ENCODE measurements at places on chromosomes 12 and 14.

- DNase-seq: no peak
Measured at GRCh38 chr12:41739066-41739465, 405.6 kb downstream of the GXYLT1 start.

DNA sequence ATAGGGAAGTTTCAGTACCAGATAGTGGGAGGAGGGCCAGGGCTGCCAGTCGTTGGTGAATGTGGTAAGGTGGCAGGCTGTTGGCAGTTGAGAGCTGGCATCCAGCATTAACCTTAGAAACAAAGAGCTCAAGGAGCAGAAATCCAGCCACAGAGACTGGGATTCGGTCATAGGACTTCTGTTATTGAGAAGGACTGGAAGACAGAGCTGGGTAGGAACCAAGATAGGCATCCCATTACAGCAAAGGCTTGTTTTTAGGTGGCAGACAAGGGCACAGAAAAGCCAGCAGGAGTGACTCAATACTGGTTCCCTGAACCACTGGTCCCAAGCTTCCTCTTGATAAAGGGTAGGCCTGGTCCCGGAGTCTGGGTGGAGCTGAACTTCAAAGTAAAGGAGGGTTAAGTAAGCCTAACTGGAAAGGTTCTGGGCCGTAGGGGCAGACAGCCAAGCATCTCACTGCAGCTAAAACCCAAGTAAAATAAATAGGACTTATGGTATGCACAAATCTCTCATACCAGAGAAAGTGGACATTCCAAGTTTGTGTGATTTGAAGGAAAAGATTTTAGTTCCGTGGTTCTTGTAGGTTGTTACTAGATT, 147.9 kb downstream of the ETV6 start:
- DNase-seq: no peak

DNA sequence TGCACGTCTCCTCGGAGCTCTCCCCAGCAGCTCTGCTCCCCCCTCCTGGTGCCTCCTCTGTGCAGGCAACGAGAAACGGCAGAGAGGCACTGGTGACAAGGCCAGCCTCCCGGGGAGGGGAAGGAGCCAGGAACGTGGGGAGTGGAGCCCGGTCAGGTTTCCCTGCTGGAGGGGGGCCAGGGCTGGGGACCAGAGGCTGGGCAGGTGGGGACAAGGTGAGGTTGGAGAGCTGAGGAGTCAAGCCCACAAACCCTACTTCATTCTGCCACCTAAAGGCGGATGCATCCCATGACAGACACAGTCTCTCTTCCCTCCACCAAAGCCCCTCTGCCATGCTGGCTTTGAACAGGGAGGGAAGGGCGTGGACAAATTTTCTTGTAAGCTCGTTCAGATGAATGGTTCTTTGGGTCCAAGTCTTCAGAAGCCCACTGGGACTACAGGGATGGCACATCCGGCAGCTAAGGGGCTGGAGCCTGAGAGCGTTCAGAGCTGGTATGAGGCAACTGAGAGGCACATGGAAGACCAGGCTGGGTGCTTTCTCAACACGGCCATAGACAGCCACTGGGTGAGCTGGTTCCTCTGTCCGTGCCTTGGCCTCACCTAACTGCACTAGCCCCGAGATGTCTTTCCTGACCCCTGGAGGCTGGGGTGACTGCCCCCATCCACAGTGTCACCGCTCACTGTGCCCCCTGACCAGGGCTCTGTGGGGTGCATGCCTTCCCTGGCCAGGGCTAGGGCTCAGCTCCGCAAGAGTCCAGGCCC, 105.9 kb downstream of the RBM19 start:
- no peak for DNase-seq

GRCh38 chr12:127528551-127528950, 738.4 kb upstream of the TMEM132C start:
- no peak for DNase-seq

DNA sequence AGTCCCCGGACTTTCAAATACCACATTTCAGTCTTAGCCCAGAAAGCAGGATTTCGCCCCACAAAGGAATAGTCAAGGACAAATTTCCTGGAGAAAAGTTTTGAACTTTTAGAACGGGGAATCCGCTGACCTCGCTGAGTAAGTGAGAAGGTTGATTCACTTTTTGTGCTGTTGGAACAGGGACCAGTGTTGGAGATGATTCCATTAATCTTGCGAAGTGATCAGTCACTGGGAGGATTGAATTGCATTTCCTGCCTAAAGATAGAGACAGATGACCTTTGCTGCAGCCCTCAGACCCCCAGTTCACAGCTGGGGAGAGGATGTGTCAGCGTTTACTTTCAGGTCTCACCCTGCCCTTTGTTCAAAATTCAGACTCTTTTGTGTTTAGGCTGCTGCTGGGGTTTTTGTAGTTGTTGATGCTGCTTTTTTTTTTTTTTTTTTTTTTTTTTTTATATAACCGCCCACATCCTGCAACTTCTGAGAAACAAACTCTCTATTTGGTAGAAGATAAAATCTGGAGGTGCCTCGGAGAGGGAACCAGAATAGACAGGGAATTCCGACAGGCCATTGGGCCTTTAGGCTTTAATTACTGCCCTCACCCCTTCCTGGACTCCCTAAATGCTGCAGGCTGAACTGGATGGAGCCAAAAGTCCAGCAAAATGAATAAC, 9.8 kb upstream of the KDM2B start:
- DNase-seq: no peak

DNA sequence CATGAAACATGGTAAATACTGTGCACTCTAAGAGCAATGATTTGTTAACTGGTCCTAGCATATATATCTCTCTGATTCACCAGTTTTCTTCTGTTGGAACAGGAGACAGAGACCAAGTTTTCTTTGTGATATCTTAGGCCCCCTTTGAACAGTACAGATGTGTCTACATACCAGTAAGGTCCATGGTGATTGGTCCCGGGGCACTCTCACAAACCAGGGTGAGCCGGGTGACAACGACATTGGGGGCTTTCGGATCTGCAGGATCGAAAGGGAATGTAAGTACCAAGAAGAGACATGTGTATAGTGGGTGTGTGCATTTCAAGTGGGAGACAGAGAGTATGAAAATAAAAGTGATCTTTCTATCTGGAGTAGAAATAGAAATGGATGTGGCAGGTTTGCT, 11.3 kb upstream of the ERP27 start:
- DNase-seq: no peak

DNA sequence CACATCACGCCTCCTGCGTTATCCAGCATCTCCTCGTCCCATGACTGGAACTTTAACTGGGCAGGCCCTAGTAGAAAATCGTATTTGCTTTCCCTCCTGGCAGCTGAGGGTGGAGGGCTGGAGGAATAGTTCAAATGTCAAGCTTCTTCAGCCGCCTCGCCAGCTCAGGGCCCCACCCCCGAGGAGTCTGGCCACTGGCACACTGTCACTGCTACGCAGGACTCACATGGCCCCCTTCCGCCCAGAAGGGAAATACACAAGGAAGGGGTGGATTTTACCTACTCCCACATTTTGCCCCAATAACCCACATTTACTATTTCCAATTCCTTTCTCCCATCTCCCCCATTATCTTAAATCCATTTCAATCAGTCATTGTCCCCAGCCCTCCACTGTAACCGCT, 8.6 kb downstream of the SLC6A13 start:
- no peak for DNase-seq

GRCh38 chr12:29043069-29043468, 106.0 kb upstream of the FAR2 start:
- no peak for DNase-seq

DNA sequence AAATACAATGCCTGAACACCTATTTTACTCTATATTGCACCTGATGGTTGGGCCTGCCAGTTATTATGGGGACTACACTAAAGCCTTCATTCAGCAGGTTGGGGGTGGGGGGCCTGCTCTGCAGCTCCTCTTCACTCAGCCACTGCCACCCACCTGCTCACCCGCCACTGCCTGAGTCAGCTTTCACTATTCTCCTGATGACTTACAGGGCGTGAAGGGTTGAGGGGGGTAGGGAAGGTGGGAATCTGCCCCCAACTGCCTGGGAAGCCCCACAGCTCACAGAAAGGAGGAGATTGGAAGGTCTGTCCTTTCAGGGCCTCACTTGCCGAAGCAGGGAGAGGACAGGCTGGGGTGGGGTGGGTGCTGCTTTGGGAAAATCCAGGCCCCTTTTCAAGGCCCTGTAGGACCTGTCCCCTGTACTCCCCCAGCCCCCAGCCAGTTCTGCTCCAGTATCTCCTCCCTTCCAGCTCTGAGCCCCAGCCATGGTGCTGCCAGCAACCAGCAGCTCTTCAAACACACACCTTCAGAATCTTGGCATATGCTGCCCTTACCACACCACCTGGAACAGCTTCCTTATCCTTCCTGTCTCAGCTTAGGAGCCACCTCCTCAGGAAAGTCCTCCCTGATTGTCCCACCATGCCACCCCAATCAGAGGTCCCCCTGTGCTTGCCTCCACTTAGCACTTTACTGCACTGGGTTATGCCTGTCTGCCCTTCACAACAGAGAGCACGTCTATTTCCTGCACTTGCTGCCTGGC, 33.1 kb downstream of the IRF2BPL start:
- DNase-seq: no peak

- no peak for DNase-seq
Measured at GRCh38 chr14:63982156-63982555, 129.4 kb downstream of the SYNE2 start.

DNA sequence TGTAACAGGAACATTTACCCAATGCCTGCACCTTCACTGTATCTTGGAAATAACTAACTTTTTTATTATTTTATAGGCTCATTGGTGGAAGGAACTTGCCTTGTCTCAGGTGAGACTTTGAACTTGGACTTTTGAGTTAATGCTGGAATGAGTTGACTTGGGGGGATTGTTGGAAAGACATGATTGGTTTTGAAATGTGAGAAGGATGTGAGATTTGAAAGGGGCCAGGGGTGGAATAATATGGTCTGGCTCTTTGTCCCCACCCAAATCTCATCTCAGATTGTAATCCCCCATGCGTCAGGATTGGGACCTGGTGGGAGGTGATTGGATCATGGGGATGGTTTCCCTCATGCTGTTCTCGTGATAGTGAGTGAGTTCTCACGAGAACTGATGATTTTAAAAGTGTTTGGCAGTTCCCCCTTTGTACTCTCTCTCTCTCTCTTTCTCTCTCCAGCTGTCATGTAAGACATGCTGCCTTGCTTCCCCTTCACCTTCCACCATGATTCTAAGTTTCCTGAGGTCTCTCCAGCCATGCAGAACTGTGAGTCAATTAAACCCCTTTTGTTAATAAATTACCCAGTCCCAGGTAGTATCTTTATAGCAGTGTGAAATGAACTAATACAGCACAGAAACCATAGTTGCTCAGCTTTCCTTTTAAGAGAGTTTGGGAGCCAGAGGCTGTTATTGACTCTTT, 244.1 kb downstream of the BTG1 start:
- no peak for DNase-seq

- no peak for DNase-seq
Measured at GRCh38 chr12:31009976-31010375, 63.7 kb upstream of the DDX11 start.

- peak; percentile 76 for DNase-seq
Measured at GRCh38 chr14:93712838-93713724, 75.2 kb downstream of the PRIMA1 start.

DNA sequence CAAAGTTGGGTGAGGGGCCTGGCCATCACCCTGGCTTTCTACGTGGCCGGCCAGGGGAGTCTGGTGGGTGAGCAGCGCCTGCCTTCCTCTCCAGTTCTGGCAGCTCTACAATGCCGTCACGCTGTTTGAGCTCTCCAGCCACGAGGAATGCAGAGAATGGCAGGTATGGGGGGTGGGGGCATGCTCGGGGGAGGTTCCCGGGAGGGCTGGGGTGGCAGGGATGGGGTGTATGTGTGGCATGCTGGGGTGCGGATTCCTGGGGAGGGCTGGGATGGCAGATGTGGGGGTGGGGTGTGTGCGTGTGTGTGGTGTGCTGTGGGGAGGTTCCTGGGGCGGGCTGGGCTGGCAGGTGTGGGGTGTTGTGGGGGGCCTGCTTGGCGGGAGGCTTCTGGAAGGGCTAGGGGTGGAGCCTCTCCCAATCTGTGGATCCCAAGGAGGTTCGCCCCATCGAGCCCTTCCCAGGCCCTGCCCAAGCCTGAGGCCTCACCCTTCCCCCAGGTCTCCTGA, 18.5 kb downstream of the RHOF start:
- no peak for DNase-seq

DNA sequence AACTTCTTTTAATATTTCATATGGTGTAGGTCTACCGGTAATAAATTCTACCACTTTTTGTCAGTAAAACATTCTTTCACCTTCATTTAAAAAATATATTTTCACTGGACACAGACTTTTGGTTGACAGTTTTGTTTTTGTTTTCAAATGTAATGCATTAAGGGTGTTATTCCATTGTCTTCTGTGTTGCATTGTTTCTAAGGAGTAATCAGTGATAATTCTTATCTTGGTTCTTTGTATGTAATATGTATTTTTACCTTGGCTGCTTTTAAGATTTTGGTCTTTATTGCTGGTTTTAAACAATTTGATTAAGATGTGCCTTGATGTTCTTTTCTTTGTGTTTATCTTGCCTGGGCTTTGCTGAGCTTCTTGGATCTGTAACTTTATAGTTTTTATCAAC, 4.1 kb downstream of the MAP1LC3B2 start:
- no peak for DNase-seq

DNA sequence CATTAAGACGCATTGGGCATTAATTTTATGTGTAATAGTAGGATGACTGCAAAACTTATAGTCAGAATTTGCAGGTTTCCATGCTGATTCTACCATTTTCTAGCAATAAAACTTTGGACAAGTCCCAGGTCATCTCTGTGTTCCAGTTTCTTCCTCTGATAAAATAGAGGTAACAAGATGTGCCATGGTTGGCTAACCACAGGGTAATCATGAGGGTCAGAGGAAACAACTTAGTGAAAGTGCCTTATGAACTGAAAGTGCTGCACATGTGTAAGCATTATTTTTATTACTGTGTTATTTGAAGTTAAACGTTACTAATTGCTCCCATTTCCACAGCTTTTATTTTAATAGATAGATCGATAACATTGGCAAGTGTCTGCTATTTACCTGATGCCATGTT, 21.1 kb downstream of the SMCO2 start:
- DNase-seq: no peak

DNA sequence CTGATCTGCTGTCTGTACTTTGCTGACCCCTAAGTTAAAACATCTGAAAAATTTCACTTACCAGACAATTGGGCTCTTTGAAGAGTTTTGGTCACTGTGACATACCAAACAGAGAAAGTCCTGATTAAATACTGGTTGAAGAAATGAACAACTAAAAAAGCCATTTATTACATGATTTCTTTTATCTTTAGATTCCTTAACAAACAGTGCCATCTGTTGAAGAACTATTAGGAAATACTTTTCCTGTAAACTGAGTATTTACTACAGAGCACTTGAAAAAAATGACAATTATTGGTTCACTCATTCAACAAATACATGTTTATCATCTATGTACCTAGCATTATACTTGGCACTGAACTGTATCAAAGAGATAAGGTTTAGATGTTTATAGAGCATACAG, 6.5 kb upstream of the WASHC4 start:
- DNase-seq: no peak

DNA sequence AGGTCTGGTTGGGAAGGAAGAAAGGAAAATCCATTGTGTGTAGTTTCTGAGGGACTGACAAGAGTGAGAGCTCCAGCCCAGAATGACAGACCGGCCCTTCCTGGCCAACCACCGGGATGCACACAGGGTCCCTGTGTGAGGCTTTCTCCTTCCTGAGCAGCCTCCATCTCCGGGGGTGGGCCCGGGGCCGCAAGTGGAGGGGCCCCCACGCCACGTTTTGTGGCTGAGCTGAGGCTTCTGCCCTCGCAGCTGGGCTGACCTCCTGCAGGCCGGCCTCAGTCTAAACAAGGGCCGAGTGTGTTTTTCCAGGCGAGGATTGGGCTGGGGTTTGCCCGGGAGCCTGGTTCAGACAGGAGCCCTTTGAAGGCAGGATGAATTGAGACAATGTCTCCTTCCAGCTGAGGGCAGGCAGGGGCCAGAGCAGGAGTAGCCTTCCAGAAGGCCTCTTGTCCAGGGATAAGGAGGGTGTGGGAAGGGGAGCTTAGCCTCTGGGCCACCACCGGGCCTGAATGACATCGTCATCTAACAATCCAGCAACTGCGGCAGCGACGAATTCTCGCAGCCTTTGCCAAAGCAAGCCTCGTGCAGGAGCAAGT, 96.5 kb upstream of the NCOR2 start:
- DNase-seq: peak; percentile 92
